Hematopoietic multipotent progenitor cell (in vitro differentiated cells): ENCODE measurements at places on chromosomes 4 and X. TPM values are rescaled to one million over a fixed set of nuclear protein-coding genes. Genes with fewer than 3 reads are reported as not detected.

The GPR50 gene
- not detected for total RNA-seq

The MMRN1 gene
- total RNA-seq = 31.0 TPM

The GPR119 gene
- total RNA-seq = not detected

The CORIN gene
- under 0.01 TPM for total RNA-seq

The RNF128 gene
- not detected for total RNA-seq

DNA sequence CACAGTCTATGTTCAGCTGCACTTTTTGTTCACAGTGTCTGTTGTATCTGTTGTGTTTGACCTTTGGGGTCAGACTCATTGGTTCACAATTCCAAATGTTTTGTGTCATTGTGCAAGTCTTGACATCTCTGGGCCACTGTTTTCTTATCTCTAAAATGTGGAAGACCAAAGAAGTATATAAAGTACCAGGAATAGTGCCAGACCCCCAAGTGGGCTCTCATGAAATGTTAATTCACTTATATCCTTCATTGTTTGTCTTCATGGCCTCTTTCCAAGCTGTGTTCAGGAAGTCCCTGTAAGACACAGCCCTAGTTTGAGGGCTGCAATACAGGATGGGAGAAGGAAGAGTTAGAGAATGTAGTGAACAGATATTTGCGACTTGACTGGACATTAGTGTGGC is 468.3 kb upstream of the BOD1L1 start:
- no peak for DNase-seq

DNA sequence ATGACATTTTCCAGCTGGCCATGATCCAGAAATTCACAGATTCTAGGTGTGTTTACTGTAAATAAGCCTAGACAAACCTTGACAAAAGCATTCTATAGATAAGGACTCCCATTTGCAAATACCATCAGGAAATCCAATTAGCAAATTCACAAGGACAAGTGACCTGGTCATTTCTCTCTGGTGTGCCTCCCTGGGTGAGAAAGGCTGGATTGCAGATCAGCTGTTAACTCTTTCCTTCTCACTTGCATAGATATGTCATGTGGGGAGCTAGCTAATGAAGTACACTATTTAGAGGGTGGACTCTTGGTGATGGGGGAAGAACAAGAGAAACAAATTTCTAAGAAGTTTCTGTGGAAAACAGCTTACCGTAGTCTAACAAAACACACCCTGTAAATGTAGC is 58.9 kb downstream of the MOSPD2 start:
- DNase-seq = no peak

- DNase-seq = no peak
Measured at GRCh38 chrX:138408101-138408500, 303.4 kb downstream of the FGF13 start.

- DNase-seq = no peak
Measured at GRCh38 chr4:79184476-79184875, 141.4 kb downstream of the NAA11 start.

- no peak for DNase-seq
Measured at GRCh38 chrX:139297638-139298037, 232.9 kb upstream of the F9 start.

- no peak for DNase-seq
Measured at GRCh38 chrX:39728852-39729598, 368.7 kb downstream of the BCOR start.

DNA sequence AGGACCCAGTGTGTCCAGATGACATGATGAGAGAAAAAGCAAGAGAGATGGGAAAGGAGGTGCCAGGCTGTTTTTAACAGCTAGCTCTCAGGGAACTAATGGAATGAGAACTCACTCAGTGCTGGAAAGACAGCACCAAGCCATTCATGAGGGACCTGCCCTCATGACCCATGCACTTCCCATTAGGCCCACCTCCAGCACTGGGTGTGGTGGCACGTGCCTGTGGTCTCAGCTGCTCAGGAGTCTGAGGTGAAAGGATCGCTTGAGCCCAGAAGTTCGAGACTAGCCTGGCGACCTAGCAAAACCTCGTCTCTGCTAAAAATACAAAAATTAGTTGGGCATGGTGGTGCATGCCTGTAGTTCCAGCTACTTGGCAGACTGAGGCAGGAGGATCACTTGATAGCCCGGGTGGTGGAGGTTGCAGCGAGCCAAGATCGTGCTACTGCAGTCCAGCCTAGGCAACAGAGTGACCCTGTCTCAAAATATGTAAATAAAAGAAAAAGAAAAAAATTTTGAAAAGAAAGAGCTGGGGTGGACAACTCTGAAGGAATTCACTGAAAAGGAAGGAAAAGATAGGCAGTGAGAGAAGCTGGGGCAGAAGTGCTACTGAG is 50.9 kb downstream of the FAM193A start:
- DNase-seq = no peak

DNA sequence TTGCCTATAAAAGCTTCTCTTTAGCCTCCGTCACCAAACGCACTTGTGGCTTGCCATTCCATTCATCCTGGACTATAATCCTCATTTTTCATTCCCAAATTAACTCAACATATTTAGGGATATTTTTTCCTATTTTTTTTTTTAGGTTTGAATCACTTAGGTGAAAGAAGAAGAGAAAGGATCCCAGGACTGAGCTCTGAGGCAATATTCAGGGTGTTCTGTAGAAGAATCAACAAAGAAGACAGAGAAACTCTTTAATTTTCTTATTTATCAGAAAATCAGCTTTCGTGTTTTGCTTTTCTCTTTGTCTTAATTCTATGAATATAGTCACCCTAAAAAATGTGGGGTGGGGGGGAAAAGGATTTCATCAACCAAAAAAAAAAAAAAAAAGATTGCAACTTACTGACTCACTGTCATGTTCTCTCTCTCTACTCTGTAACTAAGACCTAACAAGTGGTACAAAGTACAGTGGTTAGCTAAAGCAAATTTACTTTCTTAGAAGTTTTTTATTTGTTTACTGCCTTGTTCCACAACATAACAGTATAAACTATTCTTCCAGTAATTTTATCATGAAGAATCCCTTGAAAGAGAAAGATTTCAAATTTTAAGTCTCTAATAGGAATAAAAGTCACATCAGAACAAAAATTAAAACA is 272.0 kb downstream of the DHX15 start:
- no peak for DNase-seq
